Activated T-cell treated with anti-CD3 and anti-CD28 coated beads for 1 hour (primary cell): ENCODE measurements at places on chromosomes 16 and 17.

DNA sequence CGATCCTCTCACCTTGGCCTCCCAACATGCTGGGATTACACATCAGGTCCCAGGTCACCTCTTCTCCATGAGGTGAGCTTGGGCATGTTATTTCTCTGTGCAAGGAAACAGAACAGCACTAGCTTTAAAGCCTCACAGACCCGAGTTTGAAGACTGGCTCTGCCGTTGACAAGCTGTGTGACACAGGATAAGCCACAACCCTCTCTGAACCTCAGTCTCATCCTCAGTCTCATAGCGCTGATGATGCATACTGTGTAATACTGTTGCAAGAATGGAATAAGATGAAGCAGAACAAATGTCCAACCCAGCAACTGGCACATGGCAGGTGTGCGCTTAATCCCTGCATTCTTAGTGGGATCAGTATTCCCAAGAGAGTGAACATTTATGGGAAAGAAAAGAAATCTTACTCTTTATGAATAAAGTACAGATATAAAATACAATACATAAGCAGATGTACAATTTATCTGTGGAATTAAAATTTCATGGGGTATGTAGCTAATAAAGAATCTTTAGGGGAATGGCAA is 43.5 kb downstream of the ABAT start:
- no peak for DNase-seq

GRCh38 chr16:1972490-1972877 is 631 bp downstream of the TBL3 start:
- no peak for DNase-seq

- no peak for DNase-seq
Measured at GRCh38 chr17:2181206-2181896, 122.2 kb downstream of the SMG6 start.

DNA sequence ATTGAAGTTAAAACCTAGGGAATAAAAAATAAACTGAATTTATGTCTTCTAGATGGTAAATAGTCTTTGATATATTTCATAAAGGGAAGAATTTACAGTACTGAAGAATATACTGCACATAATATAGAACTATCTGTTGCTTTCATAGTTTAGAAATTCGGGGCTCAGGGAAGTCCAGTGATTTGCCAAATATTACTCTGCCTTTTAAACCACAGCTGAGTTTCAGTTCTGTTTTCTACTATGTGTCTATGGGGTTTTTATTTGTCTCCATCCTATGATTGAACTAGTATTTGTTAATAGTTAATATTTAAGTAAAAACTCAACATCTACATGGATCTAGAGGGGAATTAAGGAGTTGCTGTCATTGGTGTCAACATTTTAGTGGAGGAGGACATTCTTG is 715.0 kb upstream of the CDH8 start:
- DNase-seq = no peak

- DNase-seq = no peak
Measured at GRCh38 chr16:67006930-67007658, 18.7 kb downstream of the CES4A start.

- DNase-seq = no peak
Measured at GRCh38 chr17:33639103-33639880, 346.2 kb upstream of the ASIC2 start.

DNA sequence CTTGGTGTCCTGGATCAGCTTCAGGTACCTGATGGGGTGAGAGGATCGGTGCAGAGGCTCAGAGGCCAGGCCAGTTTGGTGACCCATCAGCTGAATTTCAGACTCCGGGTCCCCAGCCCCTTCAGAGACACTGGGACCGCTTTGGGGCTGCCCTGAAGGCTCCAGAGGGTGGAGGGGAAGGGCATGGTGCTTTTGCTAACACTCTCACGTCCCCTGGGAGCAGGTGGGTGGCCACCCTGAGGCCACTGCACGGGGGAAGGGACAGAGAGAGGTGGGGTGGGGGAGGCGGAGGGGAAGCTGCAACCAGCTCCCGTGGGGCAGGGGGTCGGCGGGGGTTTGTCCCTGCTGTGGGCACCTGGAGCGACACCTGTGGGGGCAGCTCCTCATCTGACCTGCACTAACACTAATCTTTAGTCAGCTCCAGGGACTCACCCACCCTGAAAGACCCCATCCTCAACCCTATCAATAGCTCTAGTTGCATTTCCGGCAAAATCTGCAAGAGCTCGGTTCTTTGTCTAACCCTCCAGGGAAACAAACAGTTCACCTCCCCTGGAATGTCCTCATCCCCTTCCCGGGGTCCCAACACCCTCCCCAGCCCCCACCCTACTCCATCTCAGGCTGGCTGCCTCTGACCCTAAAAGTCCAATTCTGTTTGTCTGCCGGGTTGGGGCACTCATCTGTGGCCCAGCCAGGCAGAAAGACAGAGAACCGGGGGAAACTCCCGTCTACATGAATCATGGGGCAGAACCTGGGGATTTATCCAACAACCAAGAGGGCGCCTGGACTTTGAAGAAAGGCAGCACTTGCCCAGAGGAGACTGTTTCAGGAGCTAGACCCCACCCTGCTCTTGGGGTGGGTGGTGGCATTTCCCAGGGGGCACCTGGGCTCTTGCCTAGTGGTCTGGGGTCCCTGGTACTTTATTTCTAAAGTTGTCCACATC is 91.9 kb upstream of the CBX4 start:
- no peak for DNase-seq

DNA sequence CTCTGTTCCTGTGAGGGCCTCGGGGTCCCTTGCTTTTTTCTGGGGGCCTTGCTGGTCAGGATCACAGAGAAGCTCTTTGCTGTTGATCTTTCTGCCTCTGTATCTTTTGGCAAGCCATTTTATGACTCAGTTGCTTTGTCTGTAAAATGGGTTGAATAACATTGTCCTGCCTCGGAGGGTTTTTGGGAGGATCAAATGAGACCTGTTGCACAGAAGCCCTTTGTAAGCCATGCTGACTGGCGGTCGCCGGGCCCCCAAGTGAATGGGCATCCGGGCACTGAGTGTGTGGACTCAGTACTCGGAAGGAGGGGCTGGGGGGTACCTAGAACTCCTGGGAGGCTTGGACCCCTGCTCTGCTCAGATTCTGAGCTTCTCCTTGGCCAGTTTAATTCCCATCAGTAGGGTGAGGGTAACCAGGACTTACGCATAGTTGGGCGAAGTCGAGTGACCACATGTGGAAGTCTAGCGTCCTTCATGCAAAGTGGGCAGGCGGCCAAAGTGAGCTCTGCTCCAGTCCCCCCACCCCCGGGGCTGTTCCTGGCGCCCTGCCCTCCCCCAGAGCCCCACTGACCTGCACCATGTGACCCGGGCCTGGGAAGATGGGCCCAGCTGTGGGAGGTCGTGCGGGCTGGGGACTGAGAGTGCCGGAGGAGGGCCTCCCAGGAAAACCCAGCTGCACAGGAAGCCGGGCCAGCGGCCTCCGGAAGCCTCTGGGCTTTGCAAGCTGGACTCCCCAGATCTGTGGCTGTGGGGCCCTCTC is 284.0 kb downstream of the SEC14L1 start:
- no peak for DNase-seq

- DNase-seq = no peak
Measured at GRCh38 chr16:84806256-84806889, 13.4 kb upstream of the CRISPLD2 start.

DNA sequence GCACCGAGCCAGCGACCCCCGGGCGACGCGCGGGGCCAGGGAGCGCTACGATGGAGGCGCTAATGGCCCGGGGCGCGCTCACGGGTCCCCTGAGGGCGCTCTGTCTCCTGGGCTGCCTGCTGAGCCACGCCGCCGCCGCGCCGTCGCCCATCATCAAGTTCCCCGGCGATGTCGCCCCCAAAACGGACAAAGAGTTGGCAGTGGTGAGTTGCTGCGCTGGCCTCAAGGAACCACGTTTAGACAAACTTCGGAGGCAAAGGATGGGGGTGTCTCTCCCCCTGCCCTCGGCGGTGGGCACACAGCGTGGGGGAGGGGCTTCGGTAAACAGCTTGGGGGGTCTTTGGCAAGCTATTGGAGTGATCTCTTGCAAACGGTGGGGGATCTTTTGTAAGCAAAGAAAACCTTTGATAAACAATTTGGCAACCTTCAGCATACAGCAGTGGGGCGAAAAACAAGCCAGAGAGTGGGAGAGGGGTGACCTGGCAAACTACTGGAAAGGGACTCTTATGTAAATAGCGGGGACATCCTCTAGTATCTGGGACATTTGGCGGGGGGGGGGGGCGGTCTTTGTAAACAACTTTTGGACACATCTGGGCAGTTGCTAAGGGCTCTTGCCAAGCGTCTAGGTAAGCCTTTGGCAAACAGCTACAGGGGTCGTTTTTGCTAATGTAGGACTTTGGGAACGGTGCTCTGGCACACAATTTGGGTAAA is 587 bp downstream of the MMP2 start:
- no peak for DNase-seq

DNA sequence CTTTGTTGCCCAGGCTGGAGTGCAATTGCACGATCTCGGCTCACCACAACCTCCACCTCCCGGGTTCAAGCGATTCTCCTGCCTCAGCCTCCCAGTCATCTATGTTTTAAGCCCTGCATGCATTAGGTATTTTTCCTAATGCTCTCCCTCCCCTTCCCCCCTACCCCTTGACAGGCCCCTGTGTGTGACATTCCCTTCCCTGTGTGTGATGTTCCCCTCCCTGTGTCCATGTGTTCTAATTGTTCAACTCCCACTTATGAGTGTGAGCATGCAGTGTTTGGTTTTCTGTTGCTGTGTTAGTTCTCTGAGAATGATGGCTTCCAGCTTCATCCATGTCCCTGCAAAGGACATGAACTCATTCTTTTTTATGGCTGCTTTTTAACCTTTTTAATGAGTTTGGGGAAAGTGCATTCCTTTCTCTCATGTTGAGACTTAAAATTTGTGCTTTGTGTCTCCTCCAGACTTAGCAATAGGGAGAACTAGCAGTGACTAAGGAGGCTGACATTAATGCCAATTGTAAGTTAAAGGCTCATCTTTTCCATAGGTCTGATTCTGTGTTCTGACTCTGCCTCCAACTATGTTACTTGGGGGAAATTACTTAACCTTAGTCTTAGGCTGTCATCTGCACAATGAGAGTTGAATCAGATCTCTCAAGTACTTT is 17.7 kb upstream of the PHAF1 start:
- no peak for DNase-seq

GRCh38 chr16:15701367-15701766 is 51.3 kb downstream of the NDE1 start:
- DNase-seq = no peak

GRCh38 chr16:11250091-11250785 is 5.8 kb downstream of the SOCS1 start:
- DNase-seq = no peak

DNA sequence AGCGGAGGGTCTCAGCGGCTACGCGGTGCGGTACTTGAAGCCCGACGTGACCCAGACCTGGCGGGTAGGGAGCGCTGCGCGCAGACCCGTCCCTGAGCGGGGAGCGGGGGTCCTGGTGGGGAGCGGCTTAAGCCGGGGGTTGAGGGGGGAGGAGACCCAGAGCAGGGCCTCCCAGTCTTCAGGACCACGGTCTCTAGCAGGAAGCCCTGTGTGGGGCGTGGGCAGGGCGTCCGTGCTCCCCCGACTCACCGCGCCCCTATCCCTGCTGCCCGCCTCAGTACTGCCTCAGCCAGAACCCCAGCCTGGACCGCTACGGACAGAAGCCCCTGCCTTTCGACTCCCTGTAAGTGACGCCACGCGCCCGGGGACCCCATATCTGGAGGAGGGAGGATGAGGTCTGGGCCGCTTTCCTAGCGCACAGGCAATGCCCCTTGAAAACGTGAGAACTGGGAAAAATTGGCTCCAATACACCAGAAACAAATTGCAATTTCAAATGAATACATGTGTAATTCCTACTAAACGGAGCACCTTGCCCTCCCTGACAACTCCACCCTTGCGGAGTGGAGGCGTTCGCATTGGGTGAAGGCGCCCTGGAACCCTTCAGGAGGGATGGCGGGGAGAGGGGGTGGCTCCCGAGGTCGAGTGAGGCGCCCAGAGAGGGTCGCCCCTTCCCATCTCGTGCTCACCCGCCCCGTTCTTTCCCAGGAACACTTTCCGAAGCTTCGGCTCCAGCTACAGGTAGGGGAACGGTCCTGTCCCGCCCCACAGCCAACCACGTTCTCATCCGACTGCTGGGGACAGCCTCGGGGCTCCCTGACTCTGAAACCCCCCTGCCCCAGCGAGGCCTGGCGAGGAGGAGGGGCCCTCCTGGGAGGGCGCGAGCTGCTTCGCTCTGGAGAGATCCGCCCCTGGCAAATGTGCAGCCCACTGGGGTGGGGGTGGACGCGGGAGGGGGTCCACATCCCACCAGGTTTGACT is 14.6 kb upstream of the CNGB1 start:
- DNase-seq = no peak
